ENCODE measurements at places on chromosomes 4 and X. TPM values are rescaled to one million over a fixed set of nuclear protein-coding genes. Genes with fewer than 3 reads are reported as not detected.

Gene PAK3
- not detected for total RNA-seq

Gene FDCSP
- total RNA-seq = not detected

Gene ANKRD50
- total RNA-seq = 0.28 TPM

Gene ACE2
- not detected for total RNA-seq

Gene GYPE
- 3.5 TPM for total RNA-seq

Gene SLC25A4
- 5.3 TPM for total RNA-seq

Gene PRSS48
- not detected for total RNA-seq

Gene KLHL34
- total RNA-seq = 0.91 TPM

GRCh38 chrX:72495046-72495445, 77.6 kb downstream of the HDAC8 start:
- peaks cover 31% of the 10 kb centered on the region for H3K36me3 ChIP-seq
- no peaks in the 10 kb centered on the region for H3K4me1 ChIP-seq
- no peak overlapping the region for H3K4me3 ChIP-seq
- DNase-seq = no peak
- no peak overlapping the region for H3K27ac ChIP-seq

- no peak overlapping the region for H3K27ac ChIP-seq
- H3K4me3 ChIP-seq = no peak overlapping the region
- H3K4me1 ChIP-seq = no peaks in the 10 kb centered on the region
Measured at GRCh38 chr4:63728480-63729177, 680.6 kb downstream of the TECRL start.

DNA sequence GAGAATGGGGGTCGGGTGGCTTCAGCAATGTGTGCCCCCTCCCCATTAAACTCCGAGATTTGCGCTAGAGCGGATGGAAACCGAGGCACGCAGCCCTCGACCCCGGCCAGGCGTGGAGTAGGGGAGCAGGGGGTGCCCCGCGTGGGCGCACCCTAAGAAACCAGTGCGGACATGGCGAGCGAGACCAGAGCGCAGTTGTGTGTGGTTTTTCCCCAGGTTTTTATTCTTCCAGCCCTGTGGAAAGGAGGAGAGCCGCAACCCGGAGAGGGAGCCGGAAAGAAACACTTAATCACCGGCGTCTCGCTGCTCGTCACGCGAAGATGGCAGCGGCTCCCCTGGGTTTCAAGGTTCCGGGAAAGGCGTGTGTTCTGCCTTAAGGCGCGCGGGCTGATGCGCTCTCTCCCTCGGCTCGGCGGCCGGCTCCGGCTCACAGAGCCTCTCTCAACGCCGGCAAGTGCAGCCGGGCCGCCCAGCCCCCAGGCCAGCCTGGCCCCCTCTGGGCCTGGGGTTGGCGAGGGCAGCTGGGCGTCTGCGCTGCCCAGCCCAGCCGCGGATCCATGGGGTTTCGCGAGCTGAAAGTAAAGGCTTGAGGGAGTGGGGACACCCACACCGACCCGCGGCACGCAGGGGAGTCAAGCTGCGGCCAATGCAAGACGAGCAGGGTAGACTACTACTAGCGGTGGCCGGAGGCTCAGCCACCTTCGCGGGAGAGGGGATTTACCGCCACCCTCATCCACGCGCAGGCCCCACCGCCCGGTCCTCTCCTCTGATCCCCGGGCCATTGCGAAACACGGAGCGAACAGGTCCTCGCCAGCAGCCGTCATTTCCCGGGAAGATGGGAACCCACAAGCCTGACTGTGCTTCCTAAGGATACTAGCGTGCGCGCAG, 74.0 kb upstream of the BCOR start:
- no peaks in the 10 kb centered on the region for H3K27me3 ChIP-seq
- H3K27ac ChIP-seq = peak overlapping the region; percentile 98
- DNase-seq = peak; percentile 59
- peaks cover 33% of the 10 kb centered on the region for H3K4me1 ChIP-seq
- H3K36me3 ChIP-seq = no peaks in the 10 kb centered on the region
- H3K4me3 ChIP-seq = peak overlapping the region; percentile 88

GRCh38 chr4:24798036-24798610, 2.8 kb downstream of the SOD3 start:
- no peak for DNase-seq
- no peaks in the 10 kb centered on the region for H3K4me1 ChIP-seq
- no peak overlapping the region for H3K27ac ChIP-seq

- H3K4me3 ChIP-seq = no peak overlapping the region
- H3K36me3 ChIP-seq = no peaks in the 10 kb centered on the region
- DNase-seq = no peak
- peaks cover 8% of the 10 kb centered on the region for H3K27me3 ChIP-seq
Measured at GRCh38 chr4:74414149-74414809, 30.7 kb upstream of the AREG start.

DNA sequence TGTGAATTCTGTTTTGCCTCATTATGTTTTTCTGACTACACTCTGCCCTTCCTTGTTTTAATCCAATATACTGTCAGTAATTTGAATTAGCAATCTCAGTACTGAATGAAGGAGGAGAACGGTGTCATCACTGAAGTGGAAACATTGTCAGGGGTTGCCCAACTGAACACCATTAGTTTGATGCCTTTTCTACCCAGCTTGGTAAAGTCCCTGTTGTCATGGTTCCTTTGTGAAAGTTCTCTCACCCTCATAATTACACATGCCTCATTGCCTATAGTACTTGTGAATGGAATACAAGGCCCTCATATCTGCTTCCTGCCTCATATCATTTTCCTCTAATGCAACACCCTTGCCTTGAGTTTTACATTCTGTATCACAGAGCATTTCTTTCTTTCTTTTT, 76.9 kb downstream of the RRAGB start:
- H3K27me3 ChIP-seq = no peaks in the 10 kb centered on the region
- H3K4me1 ChIP-seq = no peaks in the 10 kb centered on the region
- H3K36me3 ChIP-seq = no peaks in the 10 kb centered on the region
- no peak overlapping the region for H3K27ac ChIP-seq
- no peak for DNase-seq
- no peak overlapping the region for H3K4me3 ChIP-seq

GRCh38 chrX:68416592-68416991, 16.7 kb downstream of the OPHN1 start:
- no peaks in the 10 kb centered on the region for H3K36me3 ChIP-seq
- H3K27ac ChIP-seq = no peak overlapping the region
- peaks cover 2% of the 10 kb centered on the region for H3K4me1 ChIP-seq
- H3K27me3 ChIP-seq = no peaks in the 10 kb centered on the region

DNA sequence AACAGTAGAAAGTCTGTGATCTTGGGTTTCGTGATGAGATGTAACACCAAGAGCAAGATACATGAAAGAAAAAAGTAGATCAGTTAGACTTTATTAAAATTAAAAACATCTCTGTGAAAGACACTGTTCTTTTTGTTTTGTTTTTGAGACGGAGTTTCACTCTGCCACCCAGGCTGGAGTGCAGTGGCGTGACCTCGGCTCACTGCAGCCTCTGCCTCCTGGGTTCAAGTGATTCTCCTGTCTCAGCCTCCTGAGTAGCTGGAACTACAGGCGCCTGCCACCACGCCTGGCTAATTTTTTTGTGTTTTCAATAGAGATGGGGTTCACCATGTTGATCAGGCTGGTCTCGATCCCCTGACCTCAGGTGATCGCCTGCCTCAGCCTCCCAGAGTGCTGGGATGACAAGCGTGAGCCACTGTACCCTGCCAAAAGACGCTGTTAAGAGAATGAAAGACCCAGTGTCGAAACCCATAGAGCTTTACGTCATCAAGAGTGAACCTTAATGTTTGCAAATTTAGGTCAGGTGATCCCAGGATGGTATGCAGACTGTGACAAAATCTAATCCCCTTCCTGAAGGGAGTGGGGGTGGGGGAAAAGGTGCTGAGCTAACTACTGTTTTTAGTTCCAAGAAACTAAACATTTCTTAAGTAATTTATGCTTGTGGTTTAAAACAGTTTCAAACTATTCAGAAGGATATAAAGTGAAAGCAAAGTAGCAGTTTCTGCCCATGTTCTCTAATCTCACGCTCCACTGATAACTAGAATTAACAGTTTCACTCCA, 8.0 kb downstream of the OFD1 start:
- peaks cover 19% of the 10 kb centered on the region for H3K36me3 ChIP-seq
- peak overlapping the region; percentile 70 for H3K4me3 ChIP-seq
- H3K4me1 ChIP-seq = peaks cover 19% of the 10 kb centered on the region
- peak overlapping the region; percentile 90 for H3K27ac ChIP-seq

- peaks cover 3% of the 10 kb centered on the region for H3K27me3 ChIP-seq
- no peak overlapping the region for H3K4me3 ChIP-seq
- H3K36me3 ChIP-seq = no peaks in the 10 kb centered on the region
- no peak for DNase-seq
- H3K4me1 ChIP-seq = peaks cover 11% of the 10 kb centered on the region
- no peak overlapping the region for H3K27ac ChIP-seq
Measured at GRCh38 chr4:144179152-144179739, 38.7 kb upstream of the GYPA start.

DNA sequence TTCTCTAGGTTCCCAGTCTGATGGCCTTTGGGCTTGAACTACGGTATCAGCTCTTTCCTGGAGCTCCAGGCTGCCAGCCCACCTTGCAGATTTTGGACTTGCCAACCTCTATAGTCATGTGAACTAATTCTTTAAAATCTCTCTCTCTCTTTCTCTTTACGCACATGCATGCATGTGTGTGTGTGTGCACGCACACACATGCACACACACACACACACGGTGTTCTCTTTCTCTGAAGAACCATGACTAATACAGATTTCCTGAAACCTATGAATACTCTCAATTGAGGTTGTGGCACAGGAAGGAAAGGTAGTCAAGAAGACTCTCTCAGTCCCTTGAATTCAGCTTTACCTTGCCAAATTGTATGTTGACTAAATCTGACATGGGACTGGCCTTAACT, 6.2 kb upstream of the ZCCHC13 start:
- H3K4me1 ChIP-seq = peaks cover 6% of the 10 kb centered on the region
- H3K27me3 ChIP-seq = peaks cover 2% of the 10 kb centered on the region
- H3K4me3 ChIP-seq = no peak overlapping the region
- no peak for DNase-seq
- H3K36me3 ChIP-seq = no peaks in the 10 kb centered on the region

DNA sequence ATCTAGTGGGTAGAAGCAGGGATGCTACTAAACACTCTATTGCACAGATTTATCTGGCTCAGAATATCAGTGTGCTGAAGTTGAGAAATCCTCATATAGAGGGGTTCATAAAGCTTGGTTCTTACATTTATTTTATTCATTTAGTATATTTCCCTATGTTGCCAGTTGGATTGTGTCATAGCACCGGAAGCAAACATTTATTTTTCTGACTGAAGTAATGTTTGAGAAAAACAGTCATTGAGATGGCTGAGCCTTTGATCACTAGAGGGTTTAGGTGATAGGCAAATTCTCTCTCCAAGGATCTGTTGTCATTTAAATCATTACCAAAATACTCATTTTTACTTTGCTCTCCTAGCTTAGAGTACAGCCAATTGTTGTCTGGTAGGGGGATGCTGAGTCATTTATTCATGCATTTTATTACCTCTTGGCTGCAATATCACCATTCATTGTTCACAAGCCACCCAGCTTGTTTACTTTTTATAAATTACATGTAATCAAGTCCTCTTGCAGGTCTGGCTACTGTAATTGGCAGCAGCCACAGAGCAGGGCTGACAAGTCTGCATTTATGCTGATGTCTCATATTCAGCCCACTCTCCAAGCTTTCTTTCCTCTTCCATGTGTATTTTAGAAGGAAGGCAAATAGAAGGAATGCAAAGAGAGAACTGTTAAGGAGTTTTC, 15.2 kb downstream of the GAB1 start:
- no peak overlapping the region for H3K4me3 ChIP-seq
- no peaks in the 10 kb centered on the region for H3K36me3 ChIP-seq
- DNase-seq = no peak
- no peaks in the 10 kb centered on the region for H3K4me1 ChIP-seq

GRCh38 chrX:38282049-38282448, 45.3 kb downstream of the RPGR start:
- H3K27me3 ChIP-seq = no peaks in the 10 kb centered on the region
- no peak overlapping the region for H3K27ac ChIP-seq
- no peak overlapping the region for H3K4me3 ChIP-seq
- H3K4me1 ChIP-seq = peaks cover 2% of the 10 kb centered on the region
- DNase-seq = no peak

DNA sequence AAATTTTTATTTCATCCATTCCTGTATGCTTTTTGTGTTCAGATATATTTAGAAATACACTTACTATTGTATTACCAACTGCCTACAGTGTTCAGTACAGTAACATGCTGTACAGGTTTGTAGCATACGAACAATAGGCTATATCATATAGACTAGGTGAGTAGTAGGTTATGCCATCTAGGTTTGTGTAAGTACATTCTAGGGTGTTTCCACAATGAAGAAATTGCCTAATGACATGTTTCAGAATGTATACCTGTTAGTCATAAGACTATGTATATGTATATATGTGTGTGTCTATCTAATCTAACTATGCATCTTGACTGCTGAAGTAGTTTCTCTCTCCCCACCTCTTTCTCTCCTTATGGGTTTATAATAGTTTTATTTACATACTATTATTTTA, 51.5 kb upstream of the BTC start:
- H3K27me3 ChIP-seq = peaks cover 1% of the 10 kb centered on the region
- no peaks in the 10 kb centered on the region for H3K36me3 ChIP-seq
- no peaks in the 10 kb centered on the region for H3K4me1 ChIP-seq
- no peak overlapping the region for H3K27ac ChIP-seq
- no peak for DNase-seq

DNA sequence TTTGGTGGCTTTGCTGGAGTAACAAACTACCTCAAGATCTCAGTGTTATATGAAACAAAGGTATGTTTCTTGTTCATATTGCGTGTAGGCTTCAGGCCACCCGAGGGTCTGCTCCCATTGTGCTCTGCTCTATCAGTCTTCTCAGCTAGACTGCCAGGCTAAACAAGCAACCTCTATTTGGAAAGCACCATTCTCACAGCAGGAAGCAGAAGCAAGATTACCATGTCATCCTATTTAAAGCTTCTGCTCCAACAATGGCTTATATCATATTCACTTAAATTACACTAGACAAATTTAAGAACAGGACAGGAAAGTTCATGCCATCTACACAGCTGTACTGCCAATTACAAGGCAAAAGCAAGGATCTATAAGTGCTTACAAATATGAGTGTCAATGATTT, 385.8 kb downstream of the PPARGC1A start:
- H3K4me1 ChIP-seq = no peaks in the 10 kb centered on the region
- H3K4me3 ChIP-seq = no peak overlapping the region
- no peaks in the 10 kb centered on the region for H3K36me3 ChIP-seq
- H3K27ac ChIP-seq = no peak overlapping the region
- DNase-seq = no peak

DNA sequence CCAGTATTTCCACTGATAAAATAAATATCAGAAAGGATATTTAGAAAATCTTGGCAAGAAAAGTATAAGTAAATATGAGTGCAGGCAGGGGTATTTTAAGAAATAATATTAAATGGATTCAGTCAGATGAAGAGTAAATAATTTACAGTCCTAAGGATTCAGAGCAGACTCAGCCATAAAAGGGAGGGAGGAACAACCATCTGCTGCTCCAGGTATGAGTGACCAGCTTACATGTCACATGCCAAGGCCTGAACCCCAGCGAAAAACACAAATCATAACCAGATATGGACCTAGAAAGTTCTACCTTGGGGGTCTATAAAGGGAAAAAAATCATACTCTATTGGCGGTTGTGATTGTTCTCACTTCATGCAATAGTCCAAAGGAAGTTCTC, 166.8 kb downstream of the COL4A6 start:
- H3K27me3 ChIP-seq = peaks cover 7% of the 10 kb centered on the region
- DNase-seq = no peak
- H3K27ac ChIP-seq = no peak overlapping the region
- no peak overlapping the region for H3K4me3 ChIP-seq
- H3K4me1 ChIP-seq = peaks cover 2% of the 10 kb centered on the region

- H3K4me1 ChIP-seq = no peaks in the 10 kb centered on the region
- DNase-seq = no peak
- H3K27ac ChIP-seq = no peak overlapping the region
- no peaks in the 10 kb centered on the region for H3K27me3 ChIP-seq
- peaks cover 6% of the 10 kb centered on the region for H3K36me3 ChIP-seq
- no peak overlapping the region for H3K4me3 ChIP-seq
Measured at GRCh38 chr4:150515135-150515534, 66.8 kb upstream of the MAB21L2 start.

All from activated naive CD8-positive, alpha-beta T cell treated with anti-CD3 and anti-CD28 coated beads, Interleukin-2, amount 10 ng/mL, durations not matched to agents 7 days and 5 days (primary cell).